ENCODE measurements at places on chromosomes 12 and 14.

DNA sequence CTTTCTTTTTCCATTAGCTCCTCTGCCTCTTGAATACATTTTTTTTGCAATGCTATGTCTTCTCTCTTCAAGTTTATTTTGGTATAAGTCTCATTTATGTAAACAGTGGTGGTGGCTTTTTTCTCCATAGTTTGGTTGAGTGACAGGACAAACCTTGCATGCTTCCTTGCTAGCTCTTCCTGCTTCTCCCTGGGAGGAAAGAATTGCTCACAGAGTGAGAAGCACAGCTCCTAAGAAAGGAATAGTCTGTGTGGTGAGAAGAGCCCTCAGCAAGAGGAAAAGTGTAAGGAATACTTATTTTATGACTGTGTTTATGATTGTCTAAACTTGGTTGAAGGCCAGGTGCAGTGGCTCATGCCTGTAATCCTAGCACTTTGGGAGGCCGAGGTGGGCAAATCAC is 11.5 kb downstream of the CCDC175 start:
- no peak for DNase-seq

DNA sequence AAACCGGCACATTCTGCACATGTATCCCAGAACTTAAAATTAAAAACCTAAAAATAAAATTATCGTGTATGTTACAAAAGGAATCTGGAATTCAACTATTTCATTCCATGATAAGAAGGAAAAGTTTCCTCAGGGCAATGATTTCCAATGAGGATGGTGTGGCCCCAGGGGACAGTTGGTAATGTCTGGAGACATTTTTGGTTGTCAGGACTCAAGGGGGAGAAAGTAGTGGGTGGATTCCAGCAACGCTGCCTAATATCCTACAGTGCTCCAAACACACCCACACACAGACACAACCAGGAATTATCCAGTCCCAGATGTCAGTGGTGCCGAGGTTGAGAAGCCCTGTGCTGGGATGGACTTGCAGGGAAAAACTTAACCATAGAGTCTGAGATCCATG is 228.3 kb downstream of the TMEM132D start:
- DNase-seq = no peak

DNA sequence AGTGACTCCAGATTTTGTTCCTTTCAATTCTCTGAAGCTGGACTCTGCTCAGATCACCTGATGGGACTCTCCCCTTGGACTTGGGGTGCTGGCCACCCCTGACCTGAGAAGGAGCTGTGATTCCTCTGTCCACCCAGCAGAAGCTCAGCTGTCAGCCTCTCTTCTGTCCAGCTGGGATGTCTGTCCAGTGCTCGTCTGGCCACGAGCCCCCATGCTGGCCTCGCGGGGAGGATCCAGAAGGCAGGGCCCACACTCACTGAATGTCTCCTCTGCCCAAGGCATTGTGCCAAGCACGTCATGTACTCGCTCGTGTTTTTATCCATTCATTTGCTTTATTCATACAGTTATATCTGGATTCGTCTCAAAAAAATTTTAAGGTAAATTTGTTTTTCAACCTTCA is 14.2 kb upstream of the SLC24A4 start:
- no peak for DNase-seq

DNA sequence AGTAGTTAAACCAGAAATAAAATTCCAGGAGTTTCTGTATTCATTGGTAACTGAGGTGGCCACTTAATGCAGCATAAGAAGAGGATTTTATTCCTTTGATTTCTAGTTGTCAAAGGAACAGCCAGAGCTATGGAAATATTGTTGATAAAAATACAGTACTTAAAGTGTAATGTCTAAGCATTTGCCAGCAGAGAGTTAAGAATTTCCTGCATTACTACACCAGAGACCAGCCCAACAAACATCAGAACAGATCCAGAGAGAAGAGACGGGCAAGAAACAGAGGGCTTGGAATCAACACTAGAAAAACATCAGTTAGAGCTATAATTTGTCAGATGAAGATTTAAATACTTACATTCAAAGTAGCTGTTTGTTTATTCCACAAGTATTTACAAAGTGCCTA is 77.9 kb downstream of the ST8SIA1 start:
- no peak for DNase-seq

DNA sequence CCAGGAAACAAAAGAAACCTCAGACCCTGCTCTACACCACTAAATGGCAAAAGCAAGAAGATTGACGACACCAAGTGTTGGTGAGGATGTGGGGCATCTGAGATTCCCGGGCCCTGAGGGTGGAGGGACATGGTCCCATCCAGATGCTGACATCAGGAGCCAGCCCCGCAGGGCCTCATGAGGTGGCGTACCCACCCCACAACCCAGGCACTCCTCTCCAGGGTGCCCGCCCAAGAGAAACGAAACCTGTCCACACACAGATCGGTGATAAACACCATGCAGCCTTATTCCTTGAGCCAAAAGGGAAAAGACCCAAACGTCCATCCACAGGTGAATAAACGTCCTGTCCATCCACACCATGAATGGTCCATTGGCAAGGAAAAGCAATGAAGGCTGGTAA is 54.8 kb upstream of the C14orf180 start:
- no peak for DNase-seq

GRCh38 chr14:95137164-95137803 is 20.0 kb downstream of the DICER1 start:
- no peak for DNase-seq

DNA sequence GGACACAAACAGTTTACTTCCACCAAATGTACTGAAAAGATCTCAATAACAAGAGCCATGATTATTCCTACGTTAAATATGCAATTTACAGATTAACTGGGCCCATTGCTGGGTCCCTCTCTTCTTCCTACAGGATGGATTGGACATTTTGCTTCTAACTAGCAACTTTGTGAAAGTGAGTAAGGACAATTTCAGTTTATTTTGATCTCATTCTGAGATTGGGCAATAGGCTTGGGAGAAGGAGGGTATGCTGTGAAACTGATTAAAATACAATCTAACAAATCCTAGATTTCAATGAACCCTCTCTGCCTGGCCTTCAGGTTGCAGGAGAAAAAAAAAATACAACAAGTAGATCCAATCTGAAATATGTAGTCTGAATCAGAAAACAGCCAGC is 121.5 kb downstream of the PRKD1 start:
- DNase-seq = no peak

DNA sequence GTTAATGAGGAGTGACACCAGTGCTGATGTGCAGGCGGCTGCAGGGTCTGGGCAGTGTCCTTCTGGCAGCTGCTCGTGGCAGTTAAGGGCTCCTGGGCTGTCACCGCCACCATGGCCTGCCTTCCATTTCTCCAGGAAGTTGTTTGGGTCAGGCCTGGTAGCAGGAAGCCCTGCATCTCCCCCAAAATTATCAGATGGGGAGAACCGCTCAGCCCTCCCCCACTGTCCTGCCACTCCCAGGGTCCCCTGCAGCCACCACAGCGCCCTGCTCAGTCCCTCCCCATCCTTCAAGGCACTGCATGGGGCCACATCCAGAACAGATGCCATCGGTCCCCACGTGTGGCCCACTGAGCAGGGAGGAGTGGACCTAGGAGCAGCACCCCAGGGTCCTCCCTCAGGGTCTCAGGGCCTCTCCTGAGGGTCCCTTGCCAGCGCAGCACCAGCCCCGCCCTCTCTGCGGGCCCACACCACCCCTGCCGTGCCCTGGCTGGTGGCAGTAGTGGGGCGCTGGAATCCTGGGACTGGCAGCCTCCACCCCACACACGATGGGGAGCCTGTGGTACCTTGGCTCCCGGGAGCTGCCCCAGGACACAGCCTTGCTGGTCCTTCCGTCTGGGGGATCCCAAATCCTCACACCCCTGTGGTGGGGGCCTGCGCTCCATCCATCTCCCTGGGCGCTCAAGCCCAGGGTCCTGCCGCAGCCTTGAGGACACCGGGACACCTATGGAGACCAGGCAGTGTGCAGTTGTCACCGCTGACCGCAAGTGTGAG is 10.3 kb upstream of the AMN start:
- no peak for DNase-seq

GRCh38 chr12:75706786-75707605 is 195.6 kb upstream of the KRR1 start:
- DNase-seq = no peak

- no peak for DNase-seq
These were observed 23.5 kb upstream of the PTPRB start for GRCh38 chr12:70660620-70661219.

DNA sequence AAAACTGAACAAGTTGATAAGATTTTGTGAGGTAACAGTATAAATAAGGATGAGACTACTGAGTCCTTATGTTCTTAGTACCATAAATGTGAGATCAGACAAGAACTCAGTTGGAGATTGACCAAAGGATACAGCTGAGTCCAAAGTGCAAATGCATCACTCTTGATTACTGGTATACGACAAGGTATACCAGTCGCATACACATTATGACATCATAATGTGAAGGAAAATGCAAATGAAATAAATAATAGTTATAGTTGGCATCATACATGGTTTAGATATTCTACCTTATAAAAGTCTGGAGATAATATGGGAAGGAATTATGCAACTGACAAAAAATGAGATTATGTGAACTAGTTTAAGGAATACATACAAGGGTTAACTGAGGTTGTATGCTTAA is 476.3 kb upstream of the STXBP6 start:
- DNase-seq = no peak

DNA sequence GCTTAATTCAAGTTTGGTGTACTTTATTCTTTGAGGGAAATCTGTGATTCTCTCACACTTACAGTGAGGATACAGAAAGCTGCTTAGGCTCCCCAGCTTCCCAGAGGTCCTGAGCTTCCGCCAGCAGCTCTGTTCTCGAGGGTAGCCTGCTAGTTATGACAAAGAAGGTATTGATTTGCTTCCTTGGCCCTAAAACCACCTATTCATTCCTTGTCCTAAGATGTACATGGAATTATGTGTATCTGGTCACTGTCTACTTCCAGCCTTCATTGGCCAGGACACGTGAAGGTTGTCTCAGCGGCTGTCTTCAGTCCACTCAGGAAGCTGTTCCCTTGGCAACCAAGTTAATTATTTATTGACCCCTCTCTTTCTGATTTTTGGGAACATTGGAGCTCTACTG is 55.7 kb downstream of the GALNT8 start:
- DNase-seq = no peak

GRCh38 chr14:86796221-86797074 is 1196.5 kb downstream of the GALC start:
- no peak for DNase-seq

- no peak for DNase-seq
These were observed 41.4 kb downstream of the ZC3H14 start for GRCh38 chr14:88604212-88604611.

DNA sequence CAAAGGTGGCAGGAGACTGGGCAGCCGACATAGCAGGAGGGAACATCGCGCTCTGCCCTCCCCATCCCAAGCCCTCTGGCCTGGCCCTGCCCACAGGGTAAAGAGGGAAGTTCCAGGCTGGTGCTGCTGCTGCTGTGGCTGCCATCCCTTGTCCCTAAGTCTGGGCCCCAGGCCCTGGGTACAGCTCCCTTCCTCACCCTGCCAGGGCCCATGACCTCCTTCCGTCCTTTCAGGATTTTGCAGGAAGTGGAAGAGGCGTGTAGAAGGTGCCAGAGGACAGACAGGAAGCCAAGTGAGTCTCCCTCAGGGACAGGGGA is 14.7 kb upstream of the NCOR2 start:
- DNase-seq = no peak

GRCh38 chr12:100187068-100187467 is 13.5 kb upstream of the ACTR6 start:
- DNase-seq = no peak

- DNase-seq = no peak
These were observed 105.2 kb downstream of the MED13L start for GRCh38 chr12:116172224-116172849.

- DNase-seq = no peak
These were observed 1.7 kb upstream of the SPATS2 start for GRCh38 chr12:49365542-49365941.

- no peak for DNase-seq
These were observed 365.6 kb downstream of the NELL2 start for GRCh38 chr12:44510510-44510909.

- no peak for DNase-seq
These were observed 1.2 kb downstream of the PIK3C2G start for GRCh38 chr12:18262514-18262913.

- DNase-seq = no peak
These were observed 42.0 kb downstream of the CKB start for GRCh38 chr14:103480595-103480994.

GRCh38 chr12:24905431-24905830 is 43.5 kb downstream of the BCAT1 start:
- no peak for DNase-seq

DNA sequence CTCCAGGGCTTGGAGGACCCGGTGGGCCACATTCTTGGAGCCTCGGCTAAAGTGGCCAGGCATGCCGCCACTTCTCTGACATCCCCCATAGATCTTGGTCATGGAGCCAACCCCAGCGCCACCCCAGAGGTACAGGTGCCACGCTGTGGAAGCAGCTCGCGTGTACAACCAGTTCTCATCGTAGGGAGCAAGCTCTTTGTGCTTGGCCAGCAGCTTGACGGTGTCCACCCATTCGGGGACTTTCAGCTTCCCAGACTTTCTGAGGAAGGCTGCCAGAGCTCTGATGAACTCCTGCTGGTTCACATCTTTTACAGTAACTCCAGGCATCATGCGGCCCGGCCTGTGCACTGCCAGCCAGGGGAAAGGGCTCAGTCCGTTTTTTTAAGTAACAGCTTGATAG is 29.3 kb upstream of the EAPP start:
- DNase-seq = no peak

- DNase-seq = no peak
These were observed 1.4 kb downstream of the LRFN5 start for GRCh38 chr14:41607966-41608663.

DNA sequence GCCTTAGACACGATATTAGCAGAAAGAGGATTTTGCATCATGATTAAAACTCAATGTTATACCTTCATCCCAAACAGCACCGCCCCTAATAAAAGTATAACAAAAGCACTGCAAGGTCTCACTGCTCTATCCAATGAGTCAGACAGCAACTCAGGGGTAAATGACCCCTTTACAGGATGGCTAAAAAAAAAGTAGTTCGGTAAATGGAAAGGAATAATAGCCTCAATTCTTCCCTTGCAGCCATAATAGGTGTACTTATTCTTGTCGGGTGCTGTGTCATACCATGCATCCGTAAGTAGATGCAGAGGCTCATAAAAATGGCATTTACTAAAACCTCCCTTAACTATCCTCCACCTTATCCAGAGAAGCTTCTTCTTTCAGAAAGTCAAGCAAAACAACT is 53.9 kb upstream of the AP4S1 start:
- no peak for DNase-seq

- DNase-seq = no peak
These were observed 64.9 kb downstream of the ETNK1 start for GRCh38 chr12:22689876-22690275.

- DNase-seq = no peak
These were observed 142.4 kb downstream of the OTOGL start for GRCh38 chr12:80241576-80242273.

- no peak for DNase-seq
These were observed 19.3 kb downstream of the TMCC3 start for GRCh38 chr12:94631058-94631457.
